ENCODE measurements at places on chromosomes 1 and 21.
A peak's percentile ranks its signal among the peaks of the same experiment; 100 is the strongest.

DNA sequence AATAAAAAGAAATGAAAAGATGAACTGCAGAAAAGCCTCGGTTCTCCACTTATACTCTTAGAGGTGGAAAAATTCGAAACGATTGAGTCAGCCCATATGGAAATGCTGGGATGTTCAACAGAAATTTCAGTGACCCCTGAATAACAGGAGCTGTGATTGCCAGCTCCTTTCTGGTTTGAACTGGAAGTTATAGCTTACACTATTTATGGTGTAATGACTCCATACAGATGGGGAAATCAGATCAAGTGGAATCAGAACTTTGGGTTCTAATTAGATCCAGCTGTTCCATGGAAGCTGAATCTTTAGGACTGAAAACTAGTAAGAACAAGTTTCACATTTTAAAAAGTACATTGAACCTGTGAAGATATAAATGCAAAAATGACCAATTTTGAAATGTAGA, 569.3 kb upstream of the ZRANB2 start:
- no peak for DNase-seq

DNA sequence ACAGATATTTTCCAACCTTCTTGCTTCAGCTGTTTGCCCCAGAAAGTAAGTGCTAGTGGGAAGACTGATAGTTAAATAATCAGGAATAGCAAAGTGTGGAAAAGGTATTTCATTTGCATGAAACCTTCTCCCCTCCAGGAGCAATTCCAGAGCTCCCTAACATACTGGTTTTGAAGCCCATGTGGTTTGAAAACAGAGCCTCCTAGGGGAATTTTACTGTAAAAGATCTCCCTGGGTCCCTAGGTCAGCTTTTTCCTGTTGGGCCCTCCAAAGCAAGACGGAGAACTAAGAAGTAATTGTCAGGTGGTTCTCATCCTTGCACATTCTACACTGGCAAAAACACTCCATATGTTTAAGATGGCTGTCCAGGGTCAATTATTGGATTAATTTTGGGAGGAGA, 218.7 kb upstream of the FOXD3 start:
- no peak for DNase-seq

- DNase-seq: no peak
These were observed 16.4 kb upstream of the NFASC start for GRCh38 chr1:204854286-204854685.

DNA sequence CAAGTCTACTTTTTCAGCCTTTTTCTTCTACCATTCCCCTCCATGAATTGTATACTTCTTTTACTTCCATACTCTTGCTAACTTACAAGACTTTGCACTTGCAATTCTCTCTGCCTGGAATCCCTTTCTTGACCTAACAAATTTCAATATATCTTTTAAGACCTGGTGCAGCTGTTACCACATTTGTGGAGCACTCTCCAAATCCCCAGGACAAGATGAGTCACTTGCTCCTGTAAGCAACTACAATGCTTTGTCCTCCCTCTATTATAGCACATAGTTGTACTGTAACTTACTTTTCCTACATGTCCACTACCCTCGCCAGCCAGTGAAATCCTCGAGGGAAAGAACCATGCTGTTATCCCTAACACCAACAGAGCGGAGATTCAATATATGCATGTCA, 43.1 kb downstream of the WARS2 start:
- no peak for DNase-seq

DNA sequence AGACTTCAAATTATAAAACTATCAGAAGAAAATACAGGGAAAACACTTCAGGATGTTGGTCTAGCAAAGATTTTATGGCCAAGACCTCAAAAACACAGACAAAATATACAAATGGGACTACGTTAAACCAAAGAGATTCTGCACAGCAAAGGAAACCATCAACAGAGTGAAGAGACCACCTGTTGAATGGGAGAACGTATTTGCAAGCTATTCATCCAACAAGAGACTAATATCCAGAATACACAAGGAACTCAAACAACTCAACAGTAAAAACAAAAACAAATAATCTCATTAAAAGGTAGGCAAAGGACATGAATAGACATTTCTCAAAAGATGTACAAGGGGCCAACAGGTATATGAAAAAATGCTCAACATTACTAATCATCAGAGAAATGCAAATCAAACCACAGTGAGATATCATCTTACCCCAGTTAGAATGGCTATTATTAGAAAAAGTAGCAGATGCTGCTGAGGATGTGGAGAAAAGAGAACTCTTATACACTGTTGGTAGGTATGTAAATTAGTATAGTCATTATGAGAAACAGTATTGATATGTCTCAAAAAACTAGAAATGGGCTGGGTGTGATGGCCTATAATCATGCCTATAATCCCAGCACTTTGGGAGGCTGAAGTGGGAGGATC, 112.6 kb downstream of the LRIG2 start:
- no peak for DNase-seq

DNA sequence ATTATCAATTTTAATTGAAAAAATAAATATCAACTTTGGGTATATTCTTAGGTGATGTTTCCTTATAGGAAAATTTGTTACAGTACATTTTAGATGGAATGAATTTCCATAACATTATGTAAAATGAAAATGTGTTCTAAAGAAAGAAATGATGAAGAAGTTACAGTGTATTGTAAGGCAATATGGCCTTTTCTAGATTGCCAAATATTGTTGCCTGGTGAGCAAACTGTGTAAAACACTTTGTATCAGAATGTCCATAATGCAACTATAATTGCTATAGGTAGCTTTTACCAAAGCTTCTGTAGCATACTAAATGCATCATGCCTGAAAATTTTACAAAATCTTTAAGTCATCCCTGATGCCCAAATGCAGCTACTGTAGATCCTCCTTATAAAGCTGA, 285.0 kb downstream of the LRRC7 start:
- DNase-seq: no peak

DNA sequence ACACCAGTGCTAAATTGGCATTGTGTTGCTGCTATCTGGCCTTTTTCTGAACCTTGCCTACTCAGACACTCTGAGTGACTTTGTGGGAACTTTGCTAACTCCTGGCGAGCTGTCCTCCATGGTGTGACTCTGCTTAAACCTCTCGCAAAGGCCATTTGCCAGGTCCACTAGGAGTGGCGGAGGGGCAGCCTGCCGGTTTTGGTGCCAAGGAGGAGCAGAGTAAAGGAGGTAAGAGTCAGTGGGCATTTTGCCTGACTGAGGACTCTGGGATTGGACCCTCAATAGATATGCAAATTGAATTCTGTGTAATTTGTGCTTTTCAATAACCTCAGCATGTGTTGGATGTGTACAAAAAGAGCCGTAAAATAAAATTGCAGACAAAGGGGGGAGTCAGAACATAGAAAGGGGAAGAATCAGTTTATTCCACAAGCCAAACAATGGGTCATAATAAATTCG, 386.6 kb upstream of the NFIA start:
- DNase-seq: no peak

- DNase-seq: no peak
These were observed 2.0 kb upstream of the GJA5 start for GRCh38 chr1:147762233-147763024.

GRCh38 chr1:56404561-56405030, 174.8 kb downstream of the PLPP3 start:
- no peak for DNase-seq

GRCh38 chr1:223423641-223424233, 30.5 kb downstream of the CCDC185 start:
- DNase-seq: no peak

- DNase-seq: no peak
These were observed 46.0 kb upstream of the JUN start for GRCh38 chr1:58829866-58830265.

- no peak for DNase-seq
These were observed 38.8 kb upstream of the SUCO start for GRCh38 chr1:172494166-172494565.

DNA sequence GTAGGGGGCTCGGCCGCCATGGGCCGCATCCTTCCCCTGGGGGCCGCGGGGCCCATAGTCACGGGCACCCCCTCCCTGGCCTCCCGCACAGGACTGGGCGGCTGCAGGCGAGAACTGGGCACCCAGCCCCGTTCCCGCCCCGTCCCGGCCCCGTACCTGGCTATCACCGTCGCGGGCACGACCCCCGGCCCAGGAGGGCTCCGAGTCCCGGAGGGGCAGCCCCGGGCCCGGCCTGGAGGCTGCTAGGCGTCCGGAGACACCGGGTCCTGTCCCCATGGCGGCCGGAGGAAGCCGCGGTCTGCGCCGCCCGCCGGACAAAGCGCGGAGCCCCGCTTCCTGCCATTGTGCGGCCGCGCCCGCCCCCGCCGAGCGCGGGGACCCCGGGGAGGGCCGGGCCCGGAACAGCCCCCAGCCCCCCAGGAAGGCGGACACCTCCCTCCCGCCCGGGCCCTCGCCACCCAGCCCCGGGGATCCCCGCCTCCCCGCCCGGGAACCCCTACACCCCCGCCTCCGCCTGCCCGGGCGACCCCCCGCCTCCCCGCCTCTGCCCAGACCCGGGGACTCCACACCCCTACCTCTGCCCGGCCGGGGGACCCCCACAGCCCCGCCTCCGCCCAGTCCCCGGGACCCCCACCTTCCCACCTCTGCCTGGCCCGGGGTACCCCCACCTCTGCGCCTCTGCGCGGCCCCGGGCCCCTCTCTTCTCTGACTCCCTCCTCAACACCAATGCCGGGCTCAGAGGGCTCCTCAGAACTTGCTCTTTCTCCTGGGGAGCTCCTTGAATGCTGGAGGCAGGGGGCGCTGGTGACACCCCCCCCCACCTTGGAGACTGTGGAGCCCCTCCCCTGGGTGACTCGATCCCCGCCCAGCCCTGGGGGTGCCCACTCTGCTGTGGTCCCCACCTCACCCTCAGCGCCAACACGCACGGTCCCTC, 6.0 kb downstream of the PLEKHG5 start:
- DNase-seq: no peak

DNA sequence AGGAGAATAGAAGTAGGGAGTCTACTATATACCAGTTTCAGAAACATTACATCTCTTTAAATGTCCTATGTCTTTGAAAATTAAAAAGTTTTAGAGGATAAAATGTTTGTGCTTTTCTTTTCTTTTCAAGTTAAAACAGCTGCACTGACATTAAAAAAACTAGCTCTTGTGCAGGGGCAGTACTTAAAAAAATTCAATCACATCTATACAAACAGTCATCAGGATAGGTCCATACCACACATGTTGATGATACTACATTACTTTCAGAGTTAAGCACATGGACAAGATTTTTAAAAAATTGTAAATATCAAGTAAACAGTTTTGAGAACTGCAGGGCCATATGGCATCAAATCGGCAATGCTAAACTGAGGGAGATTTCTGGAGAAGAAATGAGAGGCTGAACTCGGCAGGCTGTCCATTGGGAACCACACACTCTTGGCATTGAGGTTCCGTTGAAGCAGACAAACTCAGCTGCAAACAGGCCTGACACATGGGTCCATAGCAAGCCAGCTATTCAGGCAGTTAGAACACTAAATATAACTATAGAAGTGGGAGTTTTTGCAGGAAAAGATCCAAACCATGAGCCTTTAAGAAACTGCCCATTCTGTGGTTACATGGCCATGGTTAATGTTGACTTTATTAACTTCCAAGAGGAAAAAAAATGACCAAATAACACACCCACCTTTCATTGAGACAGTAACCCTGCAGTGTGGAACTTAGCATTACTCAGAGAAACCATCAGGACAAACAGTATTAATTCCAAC, 84.5 kb upstream of the BCL10 start:
- no peak for DNase-seq

DNA sequence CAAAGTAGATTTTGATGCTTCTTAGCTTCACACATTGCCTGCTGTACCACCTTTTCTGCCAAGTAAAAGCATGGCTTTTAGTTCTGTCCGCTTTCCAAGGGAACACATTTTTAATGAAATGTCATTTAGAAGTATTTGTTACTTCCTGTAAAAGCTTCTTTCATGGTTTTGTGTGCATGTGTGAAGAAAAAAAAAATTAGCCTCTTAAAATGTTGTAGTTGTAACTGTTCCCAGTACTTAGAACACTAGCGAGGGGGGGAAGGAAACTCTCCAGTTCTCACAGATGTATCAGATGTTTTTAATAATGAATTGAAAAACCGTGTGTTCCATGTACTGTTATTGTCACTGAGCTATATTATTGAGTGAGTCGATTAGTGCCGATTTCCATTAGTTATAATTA, 568.3 kb upstream of the ADGRL2 start:
- DNase-seq: no peak

GRCh38 chr1:67440339-67440738, 10.1 kb upstream of the SERBP1 start:
- no peak for DNase-seq

GRCh38 chr1:153072806-153073726, 1.7 kb upstream of the SPRR2B start:
- no peak for DNase-seq

GRCh38 chr1:156076609-156077429, 5.4 kb downstream of the MEX3A start:
- no peak for DNase-seq

DNA sequence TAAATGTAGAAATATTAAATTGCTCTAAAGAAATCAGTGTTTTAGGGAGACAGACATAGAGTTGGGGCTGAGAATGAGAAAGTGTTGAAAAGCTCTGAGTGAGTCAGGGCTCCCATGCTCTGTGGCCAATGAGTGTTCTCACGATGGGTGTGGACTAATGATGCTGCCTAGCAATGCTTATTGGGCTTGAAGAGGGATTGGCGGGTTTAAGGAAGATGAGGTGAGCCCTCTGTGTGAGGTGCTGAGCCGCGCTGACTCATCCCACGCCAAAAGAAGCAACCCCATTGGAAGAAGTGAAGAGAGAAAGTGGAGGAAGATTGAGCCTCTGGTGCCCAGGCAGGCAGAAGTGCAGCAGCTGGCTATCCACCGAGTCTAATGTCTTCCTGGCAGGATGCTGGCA, 65.1 kb upstream of the DPT start:
- no peak for DNase-seq

DNA sequence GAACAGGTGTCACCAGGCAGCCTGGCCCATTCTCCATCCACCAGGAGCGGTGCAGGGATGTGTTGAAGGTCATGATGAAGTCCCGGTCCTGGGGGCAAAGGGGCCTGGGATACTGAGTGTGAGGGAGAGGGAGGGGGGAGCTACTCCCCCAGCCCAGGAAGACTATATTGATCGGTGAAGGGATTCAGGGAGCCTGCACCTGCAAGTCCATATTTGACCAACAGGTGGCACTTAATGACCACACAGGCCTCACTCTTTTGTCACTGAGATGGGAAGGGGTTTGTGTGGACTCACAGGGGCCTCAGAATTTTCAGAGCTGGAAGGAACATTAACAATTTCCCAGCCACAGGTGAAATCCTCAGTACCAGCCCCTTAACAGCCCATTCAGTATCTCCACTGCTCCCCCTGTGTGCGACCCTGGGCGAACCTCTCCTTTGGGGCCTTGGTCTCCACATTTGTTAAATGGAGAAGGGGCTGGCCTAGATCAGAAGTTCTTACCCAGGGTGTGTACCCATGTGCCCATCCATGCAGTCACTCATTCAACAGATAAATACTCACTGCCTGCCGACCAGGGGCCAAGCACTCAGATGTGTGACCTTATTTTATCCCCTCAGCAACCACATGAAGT, 55.6 kb downstream of the NKAIN1 start:
- peak; percentile 22 for DNase-seq

DNA sequence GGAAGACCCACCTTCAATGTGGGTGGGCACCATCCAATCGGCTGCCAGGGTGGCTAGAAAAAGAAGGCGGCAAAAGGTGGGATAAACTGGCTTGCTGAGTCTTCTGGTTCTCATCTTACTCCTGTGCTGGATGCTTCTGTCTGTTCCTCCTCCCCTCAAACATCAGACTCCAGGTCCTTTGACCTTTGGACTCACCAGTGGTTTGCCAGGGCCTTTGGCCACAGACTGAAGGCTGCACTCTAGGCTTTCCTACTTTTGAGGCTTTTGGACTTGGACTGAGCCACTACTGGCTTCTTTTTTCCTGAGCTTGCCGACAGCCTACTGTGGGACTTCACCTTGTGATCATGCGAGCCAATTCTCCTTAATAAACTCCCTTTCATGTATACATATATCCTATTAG, 55.9 kb downstream of the VCAM1 start:
- no peak for DNase-seq

Data from activated CD8-positive, alpha-beta memory T cell treated with anti-CD3 and anti-CD28 coated beads, Interleukin-2, amount 50 U/mL, for 4 hours (primary cell).